ENCODE measurements at places on chromosomes 2 and 18.

DNA sequence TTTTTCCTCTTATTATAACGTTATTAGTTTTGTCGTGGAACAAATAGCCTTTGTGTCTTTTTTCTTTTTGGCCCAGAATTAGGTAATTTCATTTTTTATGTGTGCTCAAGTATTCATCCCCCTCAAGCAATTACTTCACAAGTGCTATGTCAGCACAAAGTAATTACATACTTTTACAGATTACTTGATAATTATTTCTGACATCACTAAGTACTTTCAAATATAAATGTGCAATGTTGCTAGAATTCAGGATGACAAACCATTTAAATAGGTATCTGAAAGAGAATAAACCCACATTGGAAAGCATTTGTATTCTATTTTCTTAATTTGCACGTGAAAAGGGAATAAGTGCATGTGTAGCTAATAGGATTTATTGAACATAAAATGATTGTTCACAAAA is 238.2 kb downstream of the CDH7 start:
- DNase-seq, result no peak

- no peak for DNase-seq
Observed at GRCh38 chr2:122737429-122738077, 982.1 kb downstream of the TSN start.

DNA sequence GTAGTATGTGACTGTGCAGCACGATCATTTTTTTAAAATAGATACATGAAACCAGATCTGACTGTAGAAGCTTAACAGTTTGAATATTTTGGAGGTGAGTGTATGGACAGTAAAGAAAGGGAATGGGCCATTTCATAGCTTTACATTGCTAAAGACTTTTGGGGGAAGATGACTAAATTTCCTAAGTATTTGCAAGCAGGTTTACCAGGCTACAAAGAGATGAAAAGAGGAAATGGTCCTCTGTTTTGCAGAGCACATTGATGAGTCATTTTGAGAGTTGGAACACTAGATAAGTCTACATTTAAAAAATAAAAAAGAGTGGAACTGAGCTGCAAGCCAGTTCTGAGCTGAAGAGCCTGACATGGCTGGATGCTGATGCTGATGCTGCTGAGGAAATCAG is 115.7 kb upstream of the LRATD1 start:
- DNase-seq, result no peak

DNA sequence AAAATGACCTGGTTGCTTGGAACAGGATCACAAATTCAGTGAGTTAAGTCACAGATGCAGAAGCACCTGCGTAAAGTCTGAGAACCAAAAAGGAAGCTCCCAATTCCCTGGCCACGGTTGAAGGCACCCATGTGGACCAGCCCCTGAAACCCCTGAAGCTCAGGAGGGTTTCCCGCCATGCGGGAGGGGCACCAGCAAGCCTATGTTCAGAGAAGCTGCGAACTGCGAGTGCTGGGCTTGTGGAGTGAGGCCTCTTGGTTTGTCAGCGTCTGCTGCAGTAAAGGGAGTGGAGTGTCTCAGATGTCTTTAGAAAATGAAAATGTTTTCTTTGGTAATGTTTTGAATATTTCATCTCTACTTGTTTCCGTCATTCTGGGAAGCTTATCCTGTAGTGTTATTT is 16.1 kb upstream of the ACKR3 start:
- DNase-seq, result no peak

DNA sequence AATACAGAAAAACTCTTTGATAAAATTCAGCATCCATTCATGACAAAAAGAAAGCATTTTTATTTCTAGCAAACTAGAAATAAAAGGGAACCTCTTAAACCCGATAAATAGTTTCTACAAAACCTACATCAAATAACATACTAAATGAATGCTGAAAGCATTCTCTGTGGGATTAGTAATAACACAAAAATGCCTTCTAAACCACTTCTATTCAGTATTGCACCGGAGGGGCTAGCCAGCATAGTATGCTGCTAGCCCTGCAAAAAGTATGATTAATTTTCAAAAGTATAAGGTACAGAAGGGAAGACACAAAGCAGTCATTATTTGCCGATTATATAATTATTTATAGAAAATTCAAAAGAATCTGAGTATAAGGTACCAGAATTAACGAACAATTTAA is 145.2 kb downstream of the DTNB start:
- no peak for DNase-seq

- no peak for DNase-seq
Observed at GRCh38 chr2:152015552-152015951, 83.3 kb downstream of the CACNB4 start.

GRCh38 chr2:216683846-216684245 is 11.5 kb downstream of the IGFBP5 start:
- DNase-seq, result no peak

GRCh38 chr2:12970861-12971260 is 254.1 kb downstream of the TRIB2 start:
- DNase-seq, result no peak

- no peak for DNase-seq
Observed at GRCh38 chr18:13372531-13372951, 154.0 kb downstream of the LDLRAD4 start.

DNA sequence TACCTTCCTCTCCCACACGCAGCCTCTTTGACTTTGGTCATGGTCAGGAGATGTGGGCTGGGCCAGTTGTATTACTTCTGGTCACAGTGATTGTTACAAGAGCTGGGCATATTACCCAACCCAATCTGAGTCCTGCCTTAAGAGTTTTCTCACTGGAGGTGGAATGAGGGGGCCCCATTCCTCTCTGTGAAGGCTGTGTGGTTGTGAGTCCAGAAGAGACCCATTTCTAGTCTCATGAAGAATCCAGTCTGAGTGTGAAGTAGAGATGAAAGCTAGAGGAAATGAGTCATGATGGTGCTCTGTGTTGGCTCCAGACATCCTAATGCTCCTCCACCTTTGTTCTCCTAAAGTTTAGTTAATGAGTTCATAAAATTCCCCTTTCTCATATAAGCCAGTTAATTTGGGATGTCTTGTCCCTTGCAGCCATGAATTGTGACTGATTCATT is 50.8 kb upstream of the RASGRP3 start:
- DNase-seq, result no peak

DNA sequence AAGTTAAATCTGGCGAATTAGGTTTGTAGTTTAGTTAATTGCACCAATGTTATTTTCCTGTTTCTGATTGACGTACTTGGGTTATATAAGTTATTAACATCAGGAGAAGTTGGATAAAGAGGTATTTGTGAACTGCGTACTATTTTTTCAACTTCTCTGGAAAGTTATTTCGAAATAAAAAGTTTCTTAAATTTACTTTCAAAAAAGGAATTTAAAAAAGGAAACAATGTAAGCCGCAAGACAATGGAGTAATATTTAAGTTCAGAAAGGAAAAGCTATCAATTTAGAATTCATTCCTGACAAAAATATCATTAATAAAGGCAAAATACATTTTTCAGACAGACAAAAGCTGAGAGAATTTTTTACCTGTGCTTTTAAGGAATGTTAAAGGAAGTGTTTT is 47.7 kb downstream of the RAB10 start:
- no peak for DNase-seq

DNA sequence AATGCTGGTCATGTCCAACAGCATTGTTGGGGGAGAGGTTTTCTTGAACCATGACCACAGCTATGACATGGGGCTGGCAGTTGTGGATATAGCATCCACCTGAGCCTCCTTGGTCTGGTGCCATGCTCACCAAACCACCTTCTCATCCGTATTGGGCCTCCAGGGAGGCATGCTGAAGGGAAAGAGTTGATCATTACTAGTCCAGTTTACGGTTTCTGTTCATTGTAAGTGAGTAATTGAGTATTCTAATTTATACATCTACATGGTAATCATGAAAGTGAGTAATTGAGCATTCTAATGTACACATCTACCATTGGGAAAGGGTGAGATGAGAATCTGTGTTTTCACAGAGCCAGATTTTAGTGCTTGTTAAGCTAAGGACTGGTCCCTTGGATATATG is 6.8 kb downstream of the TMEM87B start:
- DNase-seq, result no peak

- DNase-seq, result no peak
Observed at GRCh38 chr2:236855866-236856847, 229.5 kb upstream of the COPS8 start.

DNA sequence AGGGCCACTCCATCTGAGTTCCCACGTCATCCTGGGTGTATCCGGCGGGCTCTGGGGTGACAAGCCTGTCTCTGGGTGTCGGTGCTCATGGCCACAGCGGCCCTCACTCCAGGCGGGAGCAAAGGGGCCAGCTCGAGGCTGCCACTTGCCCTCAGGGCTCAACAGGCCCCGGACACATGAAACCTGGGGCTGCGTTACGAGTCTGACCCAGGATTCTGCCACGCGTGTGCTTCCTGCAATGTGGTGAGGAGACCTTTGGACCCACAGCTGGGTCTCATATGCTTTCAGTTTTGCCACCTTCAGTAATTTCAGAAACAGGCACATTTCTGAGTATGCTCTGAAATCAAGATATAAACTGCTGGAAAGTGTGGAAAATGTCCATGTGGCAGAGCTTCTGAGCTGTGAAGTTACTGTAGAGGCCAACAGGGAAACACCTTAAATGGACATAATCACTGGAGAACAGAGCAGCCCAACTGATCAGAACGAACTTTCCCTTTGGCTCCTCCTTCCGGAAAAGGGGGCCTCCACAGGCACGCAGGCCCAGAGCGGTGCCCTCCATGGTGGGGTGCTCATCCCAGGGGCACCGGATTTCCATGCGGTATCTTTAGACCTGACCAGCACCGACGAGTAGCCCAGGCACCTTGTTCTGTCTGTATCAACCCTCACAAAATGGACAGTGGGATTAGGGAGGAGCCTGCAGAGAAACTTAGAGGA is 14.1 kb downstream of the PER2 start:
- DNase-seq, result no peak

GRCh38 chr18:44598514-44598913 is 82.2 kb upstream of the SETBP1 start:
- no peak for DNase-seq

- DNase-seq, result peak; percentile 69
Observed at GRCh38 chr2:237774811-237775553, 23.6 kb upstream of the RBM44 start.

GRCh38 chr2:54402350-54402749 is 53.8 kb upstream of the SPTBN1 start:
- DNase-seq, result peak; percentile 12

DNA sequence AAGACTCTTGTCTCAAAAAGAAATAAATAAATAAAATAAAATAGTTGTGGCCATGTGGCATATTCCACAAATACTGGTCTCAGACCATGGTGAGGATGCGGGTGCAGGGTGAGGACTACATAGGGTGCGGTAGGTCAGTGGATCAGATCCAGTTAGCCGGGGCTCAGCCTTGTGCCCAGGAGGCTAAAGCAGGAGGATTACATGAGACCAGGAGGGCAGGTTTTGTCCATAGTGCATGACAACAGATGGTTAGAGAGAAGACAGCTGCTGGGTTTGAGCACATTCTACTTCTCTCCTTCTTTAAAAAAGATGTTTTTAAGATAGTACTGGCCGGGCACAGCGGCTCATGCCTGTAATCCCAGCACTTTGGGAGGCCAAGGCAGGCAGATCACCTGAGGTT is 12.8 kb upstream of the PSD4 start:
- no peak for DNase-seq

GRCh38 chr2:65613968-65614555 is 181.7 kb upstream of the SPRED2 start:
- no peak for DNase-seq

- DNase-seq, result peak; percentile 14
Observed at GRCh38 chr2:240958366-240959213, 39.8 kb upstream of the SNED1 start.

- no peak for DNase-seq
Observed at GRCh38 chr2:206164261-206164862, 4.7 kb downstream of the EEF1B2 start.

GRCh38 chr2:73072129-73072395 is 550 bp upstream of the SFXN5 start:
- no peak for DNase-seq

DNA sequence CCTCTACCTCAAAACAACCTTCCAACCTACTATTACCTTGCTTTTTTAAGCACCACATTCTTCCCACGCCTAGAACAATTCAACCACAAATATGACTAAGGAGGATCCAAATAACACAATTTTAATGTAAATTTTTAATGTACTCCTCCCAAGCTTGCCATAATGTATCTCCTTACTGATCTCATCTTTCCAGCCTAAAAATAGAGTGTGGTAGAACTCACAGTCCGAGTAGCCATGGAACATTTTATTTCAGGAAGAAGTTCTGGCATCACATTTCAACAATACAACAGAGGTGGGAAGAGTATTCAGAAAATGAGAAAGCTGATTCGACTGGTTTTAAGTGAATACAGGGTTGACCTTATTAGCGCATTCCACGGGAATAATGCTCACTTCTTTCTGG is 15.4 kb downstream of the FEZ2 start:
- DNase-seq, result no peak

DNA sequence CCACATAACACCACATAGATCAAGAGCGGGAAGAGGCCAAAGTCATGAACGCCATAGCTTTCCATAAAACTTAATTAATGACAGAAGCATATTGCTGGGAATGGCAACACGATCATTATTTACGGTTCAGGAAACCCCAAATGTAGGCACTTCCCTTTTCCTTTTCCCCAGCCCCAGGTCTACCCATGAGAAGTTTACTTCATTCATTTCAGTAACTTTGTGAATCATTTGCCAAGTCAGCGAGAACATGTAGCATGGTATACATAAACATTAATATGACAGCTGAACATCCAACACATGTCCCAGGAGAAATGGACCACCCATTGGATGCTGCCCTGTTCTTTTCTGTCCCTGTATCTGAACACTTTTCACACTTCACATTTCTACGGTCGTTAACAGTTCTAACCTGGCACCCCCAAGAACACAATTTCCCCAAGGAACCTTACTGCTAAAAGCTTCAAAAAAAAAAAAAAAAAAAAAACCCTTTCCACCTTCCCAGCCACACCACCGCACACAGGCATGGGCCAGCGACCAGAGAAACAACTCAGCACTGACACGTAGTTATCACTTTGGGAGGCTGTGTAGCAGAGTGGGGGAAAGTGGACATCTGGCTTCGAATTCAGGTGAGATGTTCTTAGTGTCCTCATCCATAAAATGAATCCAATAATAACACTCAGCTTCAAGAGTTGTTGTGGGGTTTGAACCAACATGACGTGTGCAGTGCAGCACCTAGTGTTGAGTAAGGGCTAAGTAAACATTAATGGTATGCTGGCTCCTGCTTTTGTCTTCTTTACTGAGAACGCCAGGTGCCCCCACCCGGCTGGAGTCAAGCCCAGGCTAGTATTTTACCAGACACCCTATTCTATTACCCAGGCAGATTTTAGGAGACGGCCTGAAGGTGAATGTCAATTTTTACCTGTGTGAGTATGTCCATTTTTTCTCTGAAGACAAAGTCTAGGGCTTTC is 371.5 kb downstream of the LNPK start:
- no peak for DNase-seq

- DNase-seq, result no peak
Observed at GRCh38 chr2:62974999-62975398, 75.6 kb upstream of the OTX1 start.

- no peak for DNase-seq
Observed at GRCh38 chr2:107530046-107530445, 296.6 kb upstream of the RGPD4 start.

- DNase-seq, result no peak
Observed at GRCh38 chr2:101679801-101680487, 17.6 kb upstream of the MAP4K4 start.

GRCh38 chr2:239821694-239822075 is 203.5 kb downstream of the NDUFA10 start:
- DNase-seq, result no peak

All from pancreas (tissue), 10 donors.